C1 segment of cervical spinal cord (tissue), 14 donors: ENCODE measurements at places on chromosomes 2 and 18.

- no peak for DNase-seq
Observed at GRCh38 chr2:235008584-235009044, 56.8 kb downstream of the SH3BP4 start.

GRCh38 chr2:126627643-126628042 lies 28.3 kb upstream of the GYPC start:
- no peak for DNase-seq

- no peak for DNase-seq
Observed at GRCh38 chr2:10594011-10594410, 95.8 kb downstream of the NOL10 start.

- no peak for DNase-seq
Observed at GRCh38 chr2:143645921-143646645, 516.9 kb downstream of the ARHGAP15 start.

GRCh38 chr2:30074023-30074422 lies 72.8 kb upstream of the YPEL5 start:
- no peak for DNase-seq

- DNase-seq = no peak
Observed at GRCh38 chr2:198191651-198192050, 387.3 kb downstream of the PLCL1 start.

- DNase-seq = no peak
Observed at GRCh38 chr2:96205888-96206287, 2.7 kb downstream of the STARD7 start.

GRCh38 chr2:47516360-47517104 lies 113.6 kb downstream of the MSH2 start:
- DNase-seq = no peak

GRCh38 chr2:137892739-137893138 lies 71.5 kb upstream of the HNMT start:
- no peak for DNase-seq

DNA sequence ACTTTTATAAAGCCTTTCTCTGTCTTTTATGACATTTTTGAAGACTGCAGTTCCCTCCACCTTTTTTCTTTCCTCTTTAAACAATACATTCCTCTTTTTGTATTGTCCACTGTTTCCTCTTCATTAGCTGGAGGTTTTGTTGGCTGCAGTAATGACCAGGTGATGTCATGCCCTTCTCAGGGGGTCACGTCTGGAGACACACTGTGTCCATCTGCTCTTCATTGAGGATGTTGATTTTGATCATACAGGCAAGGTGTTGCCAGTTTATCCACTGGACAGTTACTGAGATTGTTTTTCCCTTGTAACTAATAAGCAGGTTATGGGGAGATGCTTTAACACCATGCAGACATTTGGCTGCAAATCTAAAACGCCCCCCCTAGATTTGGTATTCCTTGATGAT lies 19.8 kb downstream of the ZNF407 start:
- DNase-seq = no peak

DNA sequence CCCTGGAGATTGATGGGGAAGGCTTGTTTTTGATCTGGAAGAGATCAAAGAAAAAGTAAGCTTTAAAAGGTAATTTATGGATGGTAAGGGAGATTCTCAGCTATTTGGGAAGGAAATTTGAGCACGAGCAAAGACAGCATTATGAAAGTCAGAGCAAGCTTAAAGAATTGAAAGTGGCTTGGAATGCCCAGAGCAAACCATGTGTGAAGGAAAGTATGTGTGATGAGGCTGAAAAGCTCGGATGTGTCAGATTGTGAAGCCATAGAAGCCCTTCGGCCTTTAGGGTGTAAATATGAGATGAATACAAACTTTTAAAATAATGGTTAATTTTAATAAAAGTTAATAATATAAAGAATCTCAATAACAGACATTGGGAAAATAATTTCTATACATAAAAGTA lies 377.4 kb upstream of the DSEL start:
- DNase-seq = no peak

DNA sequence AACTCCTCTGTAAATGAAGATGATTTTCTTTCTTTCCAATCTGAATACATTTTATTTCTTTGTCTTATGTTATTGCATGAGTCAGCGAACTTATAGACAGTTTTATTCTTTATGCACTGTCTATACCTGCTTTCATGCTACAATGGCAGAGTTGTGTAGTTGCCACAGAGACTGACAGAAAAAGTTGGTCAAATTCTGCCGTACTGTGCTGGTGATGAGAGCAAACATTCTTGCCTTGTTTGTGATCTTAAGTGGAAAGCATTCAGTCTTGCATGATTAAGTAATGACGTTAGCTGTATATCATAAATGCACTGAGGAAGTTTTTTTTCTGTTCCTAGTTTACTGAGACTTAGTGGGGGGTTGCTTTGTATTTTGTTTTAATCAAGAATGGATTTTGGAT lies 32.9 kb downstream of the ZC3H15 start:
- DNase-seq = no peak

DNA sequence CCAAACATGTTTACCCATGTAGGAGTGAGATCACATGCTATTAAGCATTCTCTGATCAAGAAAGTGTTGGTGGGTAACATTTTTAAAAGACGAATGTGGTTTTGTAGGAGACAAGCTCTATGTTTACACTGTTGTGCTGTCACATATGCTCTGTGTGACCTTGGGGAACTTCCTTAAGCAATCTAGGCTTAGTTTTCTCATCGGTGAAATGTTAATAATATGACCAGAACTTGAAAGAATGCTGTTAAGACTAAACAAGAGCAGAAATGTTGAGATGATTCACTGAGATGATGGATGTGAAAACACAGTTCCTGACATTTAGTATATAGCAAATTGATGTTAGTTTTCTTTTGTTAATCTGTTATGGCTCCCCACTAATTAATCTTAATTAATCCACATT lies 860.9 kb upstream of the CNTNAP5 start:
- DNase-seq = no peak

DNA sequence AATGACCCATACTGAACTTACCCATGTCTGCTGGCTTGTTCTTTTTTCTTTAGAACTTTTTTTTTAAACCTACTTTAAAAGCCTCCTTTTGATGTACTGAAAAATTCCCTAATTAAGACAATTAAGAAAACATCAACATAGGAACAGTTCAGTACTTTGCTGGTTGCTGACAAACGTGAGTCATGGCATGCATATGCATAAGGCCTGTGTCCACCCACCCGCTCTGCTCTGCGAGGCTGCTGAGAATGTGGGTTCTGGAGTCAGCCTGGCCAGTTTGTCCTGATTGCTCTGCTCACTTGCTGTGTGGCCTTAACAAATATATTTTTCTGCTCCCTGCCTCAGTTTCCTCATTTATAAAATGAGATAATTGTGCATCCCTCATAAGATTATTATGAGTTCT lies 27.3 kb downstream of the LAMA3 start:
- DNase-seq = no peak

DNA sequence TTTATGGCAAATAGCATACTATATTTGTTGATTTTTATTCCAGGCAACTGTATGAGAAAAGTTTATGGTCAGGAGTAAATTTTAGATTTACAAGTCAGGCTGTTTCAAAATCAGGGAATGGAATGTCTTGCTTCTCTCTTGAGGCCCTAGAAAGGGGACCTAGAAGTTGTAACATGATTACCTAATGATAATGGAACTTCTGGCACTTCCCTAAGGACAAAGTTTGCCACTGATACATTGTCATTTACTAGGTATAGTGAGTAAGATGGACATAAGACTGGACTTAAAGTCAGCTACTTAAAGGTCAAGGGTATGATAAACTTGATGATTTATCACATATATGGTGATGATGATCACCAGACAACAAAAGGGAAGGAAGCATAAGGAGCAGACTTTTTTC lies 103.3 kb upstream of the VRK2 start:
- no peak for DNase-seq

DNA sequence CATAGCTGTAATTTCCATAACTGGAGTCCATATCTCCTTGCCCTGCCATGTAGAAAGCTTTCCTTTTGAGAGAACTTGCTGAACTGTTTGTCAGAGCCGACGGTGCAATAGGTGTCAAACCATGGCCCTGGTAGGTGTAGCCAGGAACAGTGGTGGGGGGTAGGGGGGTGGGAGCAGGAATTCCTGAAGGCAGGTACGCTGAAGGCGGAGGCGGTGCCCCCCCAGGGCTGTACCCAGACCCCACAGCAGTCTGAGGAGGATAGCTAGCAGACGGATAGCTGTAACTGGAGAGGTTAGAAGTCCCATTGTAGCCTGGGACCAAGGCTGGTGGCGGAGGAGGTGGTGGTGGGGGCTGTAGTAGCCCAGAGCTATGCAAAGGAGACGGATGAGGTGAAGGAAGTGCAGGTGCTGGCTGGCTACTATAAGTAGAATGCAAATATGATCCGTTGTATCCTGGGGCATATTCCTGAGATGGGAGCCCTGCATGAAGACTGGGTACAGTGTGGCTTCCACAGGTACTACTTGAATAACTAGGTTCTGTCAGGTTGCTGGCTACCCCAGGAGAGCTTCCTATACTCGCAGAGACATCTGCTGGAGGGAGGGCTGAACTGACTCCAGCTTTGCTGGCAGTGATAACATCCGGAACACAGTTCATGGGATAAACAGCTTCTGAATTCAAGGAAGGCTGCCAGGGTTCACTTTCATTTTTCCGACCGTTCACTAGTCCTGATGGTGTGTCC lies 124.8 kb downstream of the FIGN start:
- no peak for DNase-seq

DNA sequence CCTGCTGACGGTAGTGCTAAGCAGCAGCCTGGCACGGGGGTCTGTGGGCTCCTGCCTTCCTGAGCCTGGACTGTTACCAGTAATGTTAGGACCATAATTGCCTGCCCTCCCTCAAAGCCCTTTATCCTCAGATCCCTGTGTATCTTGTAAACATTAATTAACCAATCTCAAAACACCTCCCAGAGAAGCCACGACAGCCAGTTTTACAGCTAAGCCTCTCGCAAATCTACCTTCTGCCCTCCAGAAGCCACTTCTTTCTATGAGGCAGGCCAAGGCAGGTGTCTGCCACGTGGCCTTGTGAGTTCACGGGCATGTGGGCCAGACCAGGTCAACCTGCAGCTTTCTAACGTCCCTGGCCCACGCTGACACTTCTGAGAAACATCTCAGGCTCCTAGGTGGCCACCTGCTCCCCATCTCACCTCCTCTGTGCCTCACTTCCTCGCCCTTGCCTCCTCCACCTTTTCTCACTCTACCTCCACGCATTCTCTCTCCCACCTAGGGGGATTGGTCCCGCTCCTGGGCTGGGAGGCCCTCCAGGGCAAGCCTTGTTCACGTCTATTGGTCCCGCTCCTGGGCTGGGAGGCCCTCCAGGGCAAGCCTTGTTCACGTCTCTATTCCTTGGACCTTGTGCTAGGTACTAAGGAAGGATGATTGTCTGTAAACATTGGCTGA lies 64.3 kb downstream of the EDAR start:
- no peak for DNase-seq

DNA sequence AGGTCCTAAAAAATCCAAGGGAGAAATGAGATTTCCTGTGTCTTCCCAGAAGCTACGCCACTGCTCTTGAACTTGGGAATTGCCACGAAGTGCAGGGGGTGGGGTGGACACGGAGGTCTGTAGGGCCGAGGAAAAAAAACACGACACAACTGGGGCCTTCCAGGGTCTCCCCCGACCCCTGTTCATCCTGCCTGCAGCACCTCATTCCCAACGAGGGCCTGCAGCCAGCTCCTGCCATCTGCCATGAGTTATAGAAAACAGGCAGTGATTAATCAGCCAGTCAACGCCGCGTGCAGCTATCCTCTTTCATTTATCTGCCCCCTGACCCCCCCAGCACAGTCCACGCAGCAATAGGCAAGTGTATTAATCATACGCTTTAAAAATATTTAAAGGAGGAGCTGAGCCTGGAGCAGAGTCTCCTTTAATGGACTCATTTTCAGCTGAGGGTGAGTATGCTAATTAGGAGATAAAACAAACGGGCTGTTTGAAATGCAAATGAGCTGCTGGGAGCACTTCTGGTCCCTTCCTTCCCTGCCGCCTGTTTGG lies 209.9 kb downstream of the TFCP2L1 start:
- peak; percentile 30 for DNase-seq

DNA sequence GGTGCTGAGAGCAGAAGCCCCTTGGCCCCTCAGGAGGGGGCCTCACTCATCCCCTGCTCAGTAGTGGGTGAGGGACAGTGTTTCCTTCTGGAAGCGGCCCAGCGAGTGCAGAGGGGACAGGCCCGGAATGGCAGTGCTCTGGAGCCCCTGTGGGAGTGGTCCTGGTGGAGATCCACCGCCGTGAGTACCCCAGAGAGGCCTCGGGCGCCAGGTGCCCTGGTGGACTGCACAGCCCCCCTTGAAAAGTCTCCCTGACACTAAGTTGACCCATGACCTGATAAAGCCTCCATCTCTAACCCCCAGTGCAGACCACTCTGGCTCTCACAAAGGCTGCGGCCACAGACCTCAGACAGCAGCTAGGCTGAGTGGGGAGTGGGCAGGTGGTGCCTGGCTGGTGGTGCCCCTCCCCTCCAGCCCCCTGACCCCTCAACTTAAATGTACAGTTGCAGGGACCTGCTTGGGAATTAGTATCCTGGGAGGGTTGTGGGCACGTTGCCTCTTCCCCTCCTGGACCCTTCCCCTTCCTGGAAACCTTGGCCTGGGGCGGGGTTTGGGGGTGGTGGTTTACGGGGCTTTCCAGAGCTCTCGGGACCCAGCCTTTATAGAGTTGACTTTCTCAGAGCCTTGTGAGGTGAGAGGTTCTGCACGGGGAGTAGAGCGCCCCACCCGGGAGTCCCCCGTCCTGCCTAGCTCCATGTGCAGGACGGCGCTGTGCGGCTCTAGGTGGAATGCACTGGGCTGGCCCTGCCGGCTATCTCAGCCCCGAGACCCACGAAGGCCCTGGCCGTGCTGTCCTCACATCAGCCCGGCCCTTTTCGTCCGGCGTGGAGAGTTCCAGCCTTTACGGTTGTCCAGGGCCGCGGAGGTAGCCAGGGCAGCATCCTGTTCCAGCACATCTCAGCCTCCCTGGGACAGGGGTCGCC lies 62.7 kb downstream of the RTP5 start:
- no peak for DNase-seq

GRCh38 chr2:60834270-60834717 lies 47.1 kb upstream of the REL start:
- no peak for DNase-seq

DNA sequence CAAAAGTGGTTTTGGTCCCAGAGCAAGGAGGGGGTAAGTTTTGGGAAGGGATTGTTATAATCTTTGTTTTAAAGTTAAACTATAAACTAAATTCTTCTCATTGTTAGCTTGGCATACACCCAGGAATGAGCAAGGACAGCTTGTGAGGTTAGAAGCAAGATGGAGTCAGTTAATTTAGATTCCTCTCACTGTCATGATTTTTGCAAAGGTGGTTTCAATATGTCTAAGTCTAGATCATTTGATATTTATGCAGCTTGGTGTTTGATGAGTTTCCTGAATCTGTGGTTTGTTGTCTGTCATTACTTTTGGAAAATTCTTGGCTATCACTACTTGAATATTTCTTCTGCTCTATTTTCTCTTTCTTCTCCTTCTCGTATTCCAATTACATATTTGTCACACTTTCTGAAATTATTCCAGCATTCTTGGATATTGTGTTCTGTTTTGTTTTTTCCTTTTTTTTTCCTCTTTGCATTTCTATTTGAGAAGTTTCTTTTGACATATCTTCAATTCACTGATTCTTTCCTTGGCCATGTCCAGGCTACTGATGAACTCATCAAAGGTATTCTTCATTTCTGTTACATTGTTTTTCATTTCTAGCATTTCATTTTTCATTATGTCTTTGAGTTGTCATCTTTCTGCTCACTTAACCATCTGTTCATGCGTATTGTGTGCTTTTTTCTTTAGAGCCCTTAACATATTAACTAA lies 5.1 kb downstream of the SP140 start:
- DNase-seq = no peak

- no peak for DNase-seq
Observed at GRCh38 chr2:46232860-46233259, 64.3 kb upstream of the EPAS1 start.
